ENCODE measurements at places on chromosomes 13 and 19. TPM values are rescaled to one million over a fixed set of nuclear protein-coding genes. Genes with fewer than 3 reads are reported as not detected.

Gene LSR
- 8.4 TPM for total RNA-seq

Gene CAPN12
- 0.83 TPM for total RNA-seq

Gene ELOF1
- total RNA-seq: 34.0 TPM

Gene TPTE2
- not detected for total RNA-seq

DNA sequence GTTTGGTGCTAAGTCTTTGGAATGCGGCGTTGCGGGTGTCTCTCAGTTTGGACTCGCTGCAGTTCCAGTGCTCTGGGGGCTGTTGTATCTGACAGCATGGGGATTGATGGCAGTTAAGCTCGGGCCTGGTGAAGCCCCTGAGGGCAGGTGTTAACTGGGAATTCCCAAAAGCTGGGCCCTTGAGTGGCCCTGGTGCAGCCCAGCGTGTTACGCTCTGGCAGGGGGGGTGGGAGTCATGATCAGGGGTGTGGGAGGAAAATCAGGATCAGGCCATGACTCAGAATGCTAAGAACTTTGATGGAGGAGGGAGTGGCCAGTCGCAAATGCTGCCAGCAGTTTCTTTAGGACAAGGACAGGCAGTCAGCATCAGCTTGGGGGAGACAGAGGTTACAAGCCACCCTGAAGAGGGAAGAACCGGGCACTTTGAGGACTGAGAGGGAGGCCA lies 19.6 kb downstream of the AP2A1 start:
- H3K27ac ChIP-seq: no peak overlapping the region
- no peaks in the 10 kb centered on the region for H3K36me3 ChIP-seq
- H3K4me3 ChIP-seq: no peak overlapping the region
- peaks cover 9% of the 10 kb centered on the region for H3K4me1 ChIP-seq
- H3K27me3 ChIP-seq: no peaks in the 10 kb centered on the region

DNA sequence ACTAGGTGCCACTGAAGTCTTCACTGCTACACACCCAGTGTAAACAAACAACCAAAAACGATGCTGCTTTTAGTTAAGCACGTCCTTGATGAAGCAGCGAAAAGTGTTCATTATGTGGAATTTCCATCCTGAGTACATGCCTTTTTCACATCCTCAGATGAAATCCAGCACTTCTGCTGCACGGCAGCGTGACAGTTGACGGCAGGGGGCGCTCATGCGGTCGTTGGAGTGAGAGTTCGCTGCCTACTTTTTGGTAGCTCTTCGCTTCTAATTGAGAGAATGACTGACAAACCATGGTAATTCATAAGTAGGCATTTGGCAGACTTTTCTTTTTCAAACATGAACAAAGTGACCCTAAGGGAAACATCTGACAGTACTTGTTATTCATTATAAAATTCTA lies 1124.9 kb downstream of the EFNB2 start:
- H3K36me3 ChIP-seq: no peaks in the 10 kb centered on the region
- no peak overlapping the region for H3K27ac ChIP-seq
- no peaks in the 10 kb centered on the region for H3K4me1 ChIP-seq
- H3K27me3 ChIP-seq: no peaks in the 10 kb centered on the region
- DNase-seq: peak; percentile 18

DNA sequence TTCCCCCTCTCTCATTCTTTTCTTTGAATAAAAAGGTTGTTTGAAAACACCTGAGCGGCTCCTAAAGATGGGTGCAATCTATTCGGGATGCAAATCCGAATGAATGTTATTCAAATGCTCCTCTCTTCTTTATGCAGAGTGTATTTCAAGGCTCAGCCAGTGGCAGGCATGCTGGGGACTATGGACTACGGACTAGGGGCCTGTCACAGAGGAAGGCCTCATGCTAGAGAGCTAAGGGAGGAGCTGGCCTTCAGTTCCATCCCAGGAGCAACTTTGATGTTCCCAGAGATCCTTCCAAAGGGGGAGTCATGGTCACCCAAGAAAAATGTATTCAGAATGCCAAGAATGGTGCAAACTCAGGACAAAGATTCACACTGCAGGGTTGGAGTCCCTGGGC lies 9.3 kb downstream of the ALOX5AP start:
- no peaks in the 10 kb centered on the region for H3K27me3 ChIP-seq
- peaks cover 14% of the 10 kb centered on the region for H3K4me1 ChIP-seq
- no peak overlapping the region for H3K27ac ChIP-seq
- H3K36me3 ChIP-seq: no peaks in the 10 kb centered on the region

GRCh38 chr19:7739801-7740681 lies 7.3 kb downstream of the CD209 start:
- H3K27me3 ChIP-seq: no peaks in the 10 kb centered on the region
- H3K4me3 ChIP-seq: no peak overlapping the region
- H3K4me1 ChIP-seq: no peaks in the 10 kb centered on the region
- H3K36me3 ChIP-seq: no peaks in the 10 kb centered on the region
